Activated naive CD8-positive, alpha-beta T cell treated with anti-CD3 and anti-CD28 coated beads for 36 hours (primary cell): ENCODE measurements at places on chromosomes 6 and 20. TPM values are rescaled to one million over a fixed set of nuclear protein-coding genes. Genes with fewer than 3 reads are reported as not detected.

CCN6 gene
- 0.30 TPM for total RNA-seq

MRAP2 gene
- total RNA-seq: not detected

SAYSD1 gene
- total RNA-seq: 11.3 TPM

CCN5 gene
- not detected for total RNA-seq

OR12D1 gene
- total RNA-seq: not detected

KCNK15 gene
- total RNA-seq: 0.48 TPM

DNA sequence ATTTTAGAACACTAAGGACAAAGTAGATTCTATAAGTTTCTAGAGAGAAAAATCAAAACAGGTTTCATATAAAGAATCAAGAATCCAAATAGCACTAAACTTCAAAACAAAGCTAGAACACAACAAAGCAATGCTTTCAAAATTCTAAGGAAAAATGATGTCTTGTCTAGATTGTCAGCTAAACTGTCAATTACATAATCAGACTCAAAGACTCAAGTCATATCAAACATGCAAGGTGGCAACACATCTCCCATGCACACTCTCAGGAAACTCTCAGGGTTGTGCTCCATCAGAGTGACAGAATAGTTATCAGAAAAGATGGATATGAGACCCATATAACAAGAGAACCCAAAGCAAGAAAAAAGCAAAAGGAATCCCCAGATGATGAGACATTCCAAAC is 23.9 kb downstream of the HACE1 start:
- H3K4me3 ChIP-seq: no peak overlapping the region
- H3K27me3 ChIP-seq: no peaks in the 10 kb centered on the region
- peaks cover 28% of the 10 kb centered on the region for H3K36me3 ChIP-seq

DNA sequence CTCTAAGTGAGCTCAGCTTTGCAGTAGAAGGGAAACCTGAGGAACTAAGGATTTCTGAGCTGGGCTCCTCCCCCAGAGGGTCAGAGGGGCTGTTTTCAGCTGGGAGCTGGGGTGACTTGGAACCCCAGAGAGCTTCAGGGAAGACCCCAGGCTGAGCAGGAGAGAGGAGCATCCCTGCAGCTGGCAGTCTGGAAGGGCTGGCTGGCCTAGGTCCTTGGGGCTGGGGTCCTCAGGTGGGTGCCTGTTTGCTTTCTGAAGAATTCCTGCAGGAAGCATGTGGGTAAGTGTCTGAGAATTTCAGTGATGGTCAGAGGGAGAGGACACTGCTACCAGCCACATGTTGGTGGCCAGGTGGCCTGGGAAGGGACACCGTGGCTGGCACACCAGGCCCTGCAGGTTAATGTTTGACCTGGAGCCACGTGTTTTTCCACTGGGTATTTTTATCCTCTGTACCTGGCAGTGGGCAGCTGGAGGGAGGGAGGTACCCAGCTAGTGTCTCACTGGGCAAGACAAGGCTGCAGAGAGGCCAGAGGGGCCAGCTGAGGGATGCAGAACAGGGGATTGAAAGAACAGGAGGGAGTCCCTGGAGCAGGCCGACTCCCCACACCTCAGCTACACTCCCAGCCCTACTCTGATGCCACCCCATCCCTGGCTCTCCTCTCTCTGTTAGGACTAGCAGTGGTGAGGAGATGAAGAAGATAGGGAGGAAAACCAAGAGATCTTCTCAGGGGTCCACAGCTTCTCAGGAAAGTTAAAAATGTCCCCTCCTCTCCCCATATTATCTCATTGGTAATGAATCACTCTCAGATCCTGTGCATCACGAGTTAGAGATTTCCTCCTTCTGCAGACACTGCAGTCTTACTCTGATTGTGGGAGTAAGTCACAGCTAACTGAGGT is 143.6 kb downstream of the VEGFA start:
- no peaks in the 10 kb centered on the region for H3K27me3 ChIP-seq
- H3K36me3 ChIP-seq: no peaks in the 10 kb centered on the region
- no peak for DNase-seq
- H3K4me3 ChIP-seq: no peak overlapping the region
- H3K27ac ChIP-seq: no peak overlapping the region

- no peaks in the 10 kb centered on the region for H3K27me3 ChIP-seq
- no peak for DNase-seq
- no peak overlapping the region for H3K4me3 ChIP-seq
Measured at GRCh38 chr6:72755752-72756151, 133.9 kb downstream of the KCNQ5 start.

DNA sequence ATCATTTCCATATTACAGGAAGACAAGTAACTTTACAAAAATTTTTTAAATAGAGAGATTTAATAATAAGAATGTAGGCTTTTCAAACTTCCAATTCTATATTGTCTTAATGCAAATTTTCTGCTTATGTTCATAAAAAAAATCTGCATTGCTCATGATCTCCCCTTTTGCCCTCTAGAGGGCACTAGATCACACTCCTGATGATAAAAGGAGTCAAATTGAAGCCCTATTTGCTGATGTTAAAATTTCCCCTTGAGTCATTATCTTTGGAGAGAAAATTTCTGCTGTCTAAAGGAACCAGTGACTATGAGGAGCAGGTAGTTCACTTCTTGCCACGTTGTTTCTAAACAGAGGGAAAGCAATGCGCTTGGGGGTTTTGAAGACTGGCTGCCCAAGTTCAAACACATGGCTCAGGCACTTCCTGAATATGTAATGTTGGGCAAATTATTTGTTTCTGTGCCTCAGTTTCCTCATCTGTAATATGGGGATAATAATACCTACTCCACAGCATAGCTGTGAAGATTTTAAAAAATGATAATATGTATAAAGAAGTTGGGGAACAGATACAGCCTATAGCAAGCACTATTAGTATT is 874.2 kb downstream of the TFAP2A start:
- H3K27ac ChIP-seq: no peak overlapping the region
- no peaks in the 10 kb centered on the region for H3K4me1 ChIP-seq
- no peaks in the 10 kb centered on the region for H3K27me3 ChIP-seq
- no peak overlapping the region for H3K4me3 ChIP-seq
- H3K36me3 ChIP-seq: no peaks in the 10 kb centered on the region

DNA sequence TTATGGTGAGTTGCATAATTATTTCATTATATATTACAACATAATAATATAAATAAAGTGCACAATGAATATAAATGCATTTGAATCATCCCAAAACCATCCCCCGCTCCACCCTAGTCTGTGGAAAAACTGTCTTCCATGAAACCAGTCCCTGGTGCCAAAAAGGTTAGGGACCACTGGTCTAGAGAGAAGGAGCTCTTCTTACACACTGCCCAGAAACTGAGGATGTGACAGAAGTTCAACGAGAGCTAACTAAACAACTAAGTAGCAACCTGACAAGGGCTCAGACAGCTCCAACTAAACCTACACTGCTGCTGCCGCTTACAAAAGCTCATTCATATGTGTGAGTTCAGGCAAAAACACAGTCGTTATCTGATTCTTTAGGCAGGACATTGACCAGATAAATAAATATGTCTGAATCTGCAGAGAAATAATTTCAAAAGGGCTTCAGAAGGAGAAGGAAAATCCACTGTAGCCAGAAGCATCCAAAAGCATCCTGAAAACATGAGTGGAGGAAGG is 125.9 kb downstream of the ATXN1 start:
- DNase-seq: no peak
- no peak overlapping the region for H3K27ac ChIP-seq
- peaks cover 19% of the 10 kb centered on the region for H3K36me3 ChIP-seq
- H3K4me1 ChIP-seq: peaks cover 27% of the 10 kb centered on the region
- no peak overlapping the region for H3K4me3 ChIP-seq

GRCh38 chr6:42748203-42748898 is 2.4 kb upstream of the TBCC start:
- DNase-seq: no peak
- peak overlapping the region; percentile 100 for H3K27ac ChIP-seq
- H3K4me3 ChIP-seq: peak overlapping the region; percentile 100
- peaks cover 30% of the 10 kb centered on the region for H3K36me3 ChIP-seq
- no peaks in the 10 kb centered on the region for H3K27me3 ChIP-seq

GRCh38 chr6:11699576-11699975 is 79.0 kb downstream of the ADTRP start:
- H3K27ac ChIP-seq: no peak overlapping the region
- no peaks in the 10 kb centered on the region for H3K27me3 ChIP-seq
- no peak overlapping the region for H3K4me3 ChIP-seq
- no peaks in the 10 kb centered on the region for H3K36me3 ChIP-seq

DNA sequence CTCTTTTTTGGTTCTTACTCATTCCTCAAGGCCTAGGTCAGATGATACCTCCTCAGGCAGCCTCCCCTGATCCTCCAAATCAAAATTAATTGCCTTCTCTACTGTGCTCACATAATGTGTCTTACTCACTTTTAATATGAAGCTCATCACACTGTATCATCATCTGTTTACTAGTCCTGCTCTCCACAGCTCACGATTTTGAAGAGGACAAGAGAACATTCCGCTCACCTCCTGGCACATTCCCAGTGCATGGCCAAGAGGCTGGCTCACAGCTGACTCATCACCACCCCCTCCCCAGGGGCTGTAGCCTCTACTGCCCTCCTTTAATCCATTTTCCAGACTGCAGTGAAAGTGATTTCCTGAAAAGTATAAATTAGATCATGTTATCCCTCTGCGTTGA is 133.1 kb downstream of the ALDH8A1 start:
- H3K4me1 ChIP-seq: no peaks in the 10 kb centered on the region
- DNase-seq: no peak
- H3K4me3 ChIP-seq: no peak overlapping the region
- H3K36me3 ChIP-seq: no peaks in the 10 kb centered on the region
- no peaks in the 10 kb centered on the region for H3K27me3 ChIP-seq

GRCh38 chr6:169946971-169947370 is 195.5 kb downstream of the ERMARD start:
- no peak overlapping the region for H3K27ac ChIP-seq
- H3K36me3 ChIP-seq: peaks cover 9% of the 10 kb centered on the region
- peaks cover 10% of the 10 kb centered on the region for H3K4me1 ChIP-seq
- H3K4me3 ChIP-seq: no peak overlapping the region
- DNase-seq: no peak

DNA sequence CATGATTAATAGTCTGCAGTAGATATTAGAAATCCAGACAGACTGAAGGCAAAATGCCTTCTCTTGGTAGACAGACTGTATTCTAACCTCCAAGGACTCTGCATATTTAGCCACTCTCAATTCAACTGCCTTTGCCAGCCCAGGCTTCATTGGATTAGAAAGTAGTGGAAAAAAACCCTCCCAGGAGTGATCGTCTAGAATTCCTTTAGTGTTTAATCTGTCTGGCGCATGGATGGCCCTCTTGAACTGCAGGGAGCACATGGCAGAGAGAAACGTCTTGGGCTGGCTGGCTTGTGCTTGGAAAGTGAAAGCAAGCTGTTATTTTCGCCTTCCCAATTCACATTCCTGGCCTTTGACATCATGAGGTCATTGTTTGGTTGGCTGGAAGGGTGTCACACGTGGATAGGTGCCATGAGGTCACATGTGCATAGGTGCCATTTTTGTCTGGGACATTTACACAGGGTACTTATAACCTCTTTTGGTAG is 30.9 kb upstream of the NEDD9 start:
- H3K36me3 ChIP-seq: peaks cover 28% of the 10 kb centered on the region
- DNase-seq: no peak
- no peaks in the 10 kb centered on the region for H3K27me3 ChIP-seq
- peaks cover 32% of the 10 kb centered on the region for H3K4me1 ChIP-seq
- H3K4me3 ChIP-seq: no peak overlapping the region

- peaks cover 20% of the 10 kb centered on the region for H3K4me1 ChIP-seq
- DNase-seq: peak; percentile 94
- H3K27me3 ChIP-seq: peaks cover 3% of the 10 kb centered on the region
- peak within 1 kb of the TSS; percentile 84 for H3K4me3 ChIP-seq
- peak within 1 kb of the TSS; percentile 88 for H3K27ac ChIP-seq
Measured at GRCh38 chr20:62642051-62642665, at the start of gene SLCO4A1. SLCO4A1 (plus strand) TSS chr20:62642503; CDS start chr20:62656455, 13,952 bp downstream.

- H3K4me1 ChIP-seq: peaks cover 13% of the 10 kb centered on the region
- H3K27me3 ChIP-seq: peaks cover 3% of the 10 kb centered on the region
- peaks cover 2% of the 10 kb centered on the region for H3K36me3 ChIP-seq
- DNase-seq: no peak
Measured at GRCh38 chr6:157514659-157515496, 133.9 kb downstream of the ZDHHC14 start.
